Activated CD4-positive, alpha-beta T cell treated with anti-CD3 and anti-CD28 coated beads, Interleukin-2, amount 10 ng/mL, durations not matched to agents 7 days and 5 days (primary cell): ENCODE measurements at places on chromosomes 6 and 20.

DNA sequence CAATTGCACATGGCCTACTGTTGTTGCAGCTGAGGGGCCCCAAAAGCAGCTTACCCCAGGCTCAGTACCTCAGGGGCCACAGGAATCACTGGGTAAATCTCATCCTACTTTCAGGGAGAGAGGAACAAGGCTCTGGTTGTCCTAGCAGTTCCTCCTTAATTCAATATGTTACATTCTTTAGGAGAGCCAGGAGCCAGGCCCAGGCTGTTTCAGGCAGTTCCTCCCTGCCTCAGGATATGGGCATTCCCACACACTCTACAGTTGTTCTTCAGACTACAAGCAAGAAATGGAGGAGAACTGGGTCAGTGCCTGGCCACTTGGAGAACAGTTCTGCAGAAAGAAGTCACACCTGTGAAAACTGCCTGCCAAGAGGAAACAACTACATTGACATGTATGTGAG lies 9.6 kb upstream of the BTN3A2 start:
- no peaks in the 10 kb centered on the region for H3K36me3 ChIP-seq
- no peak for DNase-seq
- peaks cover 17% of the 10 kb centered on the region for H3K4me1 ChIP-seq
- no peak overlapping the region for H3K4me3 ChIP-seq
- no peak overlapping the region for H3K27ac ChIP-seq
- no peaks in the 10 kb centered on the region for H3K27me3 ChIP-seq

DNA sequence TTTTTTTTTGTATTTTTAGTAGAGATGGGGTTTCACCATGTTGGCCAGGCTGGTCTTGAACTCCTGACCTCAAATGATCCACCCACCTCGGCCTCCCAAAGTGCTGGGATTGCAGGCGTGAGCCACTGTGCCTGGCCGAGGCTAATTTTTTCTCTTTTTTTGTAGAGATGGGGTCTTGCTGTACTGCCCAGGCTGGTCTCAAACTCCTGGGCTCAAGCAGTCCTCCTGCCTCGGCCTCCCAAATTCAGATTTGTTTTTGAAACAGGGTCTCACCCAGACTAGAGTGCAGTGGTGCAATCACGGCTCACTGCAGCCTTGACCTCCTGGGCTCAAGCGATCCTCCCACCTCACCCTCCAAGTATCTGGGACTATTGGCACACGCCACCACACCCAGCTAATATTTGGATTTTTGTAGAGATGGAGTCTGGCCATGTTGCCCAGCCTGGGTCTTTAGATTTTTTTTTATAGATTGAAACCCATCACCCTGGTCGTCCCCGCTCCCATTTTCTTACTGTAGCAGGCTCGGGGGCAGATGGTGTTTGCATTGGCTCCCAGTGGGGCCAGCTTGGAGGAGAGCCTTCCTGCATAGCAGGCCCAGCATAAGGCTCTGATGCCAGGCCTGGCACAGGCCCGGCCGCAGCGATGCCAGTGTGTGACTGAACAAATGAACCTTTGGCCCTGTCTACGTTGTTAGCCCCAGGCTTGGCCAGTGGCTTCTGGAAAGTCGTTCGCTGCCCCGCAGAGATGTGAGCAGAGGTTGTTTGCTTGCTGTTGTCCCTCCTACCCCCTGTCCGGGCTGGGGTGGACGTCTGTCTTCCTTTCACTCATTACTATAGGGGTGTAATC lies 4.3 kb upstream of the MTG2 start:
- peaks cover 10% of the 10 kb centered on the region for H3K4me1 ChIP-seq
- H3K36me3 ChIP-seq, result peaks cover 13% of the 10 kb centered on the region
- H3K4me3 ChIP-seq, result no peak overlapping the region
- no peak overlapping the region for H3K27ac ChIP-seq

DNA sequence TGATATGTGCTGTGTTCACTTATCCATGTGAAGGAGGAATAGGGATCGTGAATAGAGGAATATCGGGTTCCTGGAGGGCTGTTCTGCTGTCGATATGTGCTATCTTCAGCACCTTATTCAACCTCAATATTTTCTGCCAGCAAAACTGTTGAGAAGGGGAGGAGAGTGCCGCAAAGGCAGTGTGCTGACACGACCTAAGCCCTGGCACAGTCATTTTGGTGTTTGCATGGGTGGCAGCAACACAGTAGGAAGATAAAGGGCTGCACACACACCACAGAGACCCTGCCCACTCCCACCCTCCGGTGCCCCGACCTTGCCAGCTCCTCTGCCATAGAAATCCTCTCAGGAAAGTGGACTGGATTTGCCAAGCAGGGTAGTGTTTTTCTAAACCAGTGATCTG lies 47.0 kb downstream of the ZDHHC14 start:
- no peak overlapping the region for H3K4me3 ChIP-seq
- peaks cover 21% of the 10 kb centered on the region for H3K4me1 ChIP-seq
- no peak overlapping the region for H3K27ac ChIP-seq
- H3K27me3 ChIP-seq, result no peaks in the 10 kb centered on the region
- H3K36me3 ChIP-seq, result peaks cover 5% of the 10 kb centered on the region
- no peak for DNase-seq

DNA sequence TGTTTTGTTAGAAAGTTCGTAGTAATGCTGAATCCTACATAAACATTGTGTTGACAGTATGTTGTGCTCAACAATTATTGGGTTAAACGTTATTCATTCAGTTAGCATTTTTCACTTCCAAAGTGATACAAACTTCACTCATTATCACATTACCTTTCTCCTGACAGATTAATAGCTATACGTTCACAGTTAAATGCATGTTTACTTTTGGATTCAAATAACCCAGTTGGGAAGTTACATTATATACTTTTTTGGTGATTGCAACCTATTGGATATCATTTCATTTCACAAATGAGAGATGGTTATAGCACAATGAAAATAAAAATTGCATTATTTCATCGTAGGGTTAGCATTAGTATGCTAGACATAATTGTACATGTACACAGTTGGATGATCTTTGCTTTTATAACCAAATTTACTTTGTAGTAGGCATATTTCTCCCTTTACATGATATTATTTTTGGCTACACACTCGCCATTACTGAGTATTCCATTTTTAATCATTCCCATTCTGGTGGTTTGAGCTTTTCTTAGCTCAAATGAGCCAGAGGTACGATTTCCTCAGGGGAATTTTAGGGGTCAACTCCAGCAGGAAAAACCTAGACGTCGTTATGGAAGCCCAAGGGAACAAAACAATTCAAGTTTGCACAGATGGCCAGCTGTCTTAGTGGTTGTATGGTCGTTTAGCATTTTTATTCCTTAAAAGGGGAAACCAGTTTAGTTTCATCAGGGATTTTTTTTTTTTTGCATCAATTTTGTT lies 2.1 kb upstream of the HIVEP1 start:
- no peaks in the 10 kb centered on the region for H3K27me3 ChIP-seq
- H3K4me3 ChIP-seq, result peak overlapping the region; percentile 89
- no peak for DNase-seq
- H3K36me3 ChIP-seq, result peaks cover 11% of the 10 kb centered on the region
- H3K4me1 ChIP-seq, result peaks cover 43% of the 10 kb centered on the region

DNA sequence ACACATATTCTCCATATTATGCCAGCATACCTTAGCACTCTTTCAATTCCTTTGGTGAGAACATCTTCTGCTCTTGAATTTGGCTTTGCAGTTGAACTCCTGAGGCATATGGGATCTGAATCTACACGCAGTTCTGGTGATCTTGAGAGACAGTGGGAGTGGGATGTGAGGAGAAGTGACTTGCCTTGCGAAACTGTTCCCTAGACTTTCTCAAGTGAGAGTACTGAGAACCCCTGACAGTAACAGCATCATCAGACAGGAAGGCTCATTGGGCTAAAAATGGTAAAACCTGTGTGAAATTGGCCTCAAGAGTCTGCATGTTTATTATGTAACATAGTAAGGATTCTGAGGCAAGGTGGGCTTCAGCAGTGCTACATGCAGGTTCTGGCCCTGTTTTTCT lies 49.1 kb upstream of the CEP85L start:
- H3K4me3 ChIP-seq, result no peak overlapping the region
- H3K4me1 ChIP-seq, result peaks cover 37% of the 10 kb centered on the region
- H3K36me3 ChIP-seq, result peaks cover 66% of the 10 kb centered on the region
- no peaks in the 10 kb centered on the region for H3K27me3 ChIP-seq
- no peak overlapping the region for H3K27ac ChIP-seq

DNA sequence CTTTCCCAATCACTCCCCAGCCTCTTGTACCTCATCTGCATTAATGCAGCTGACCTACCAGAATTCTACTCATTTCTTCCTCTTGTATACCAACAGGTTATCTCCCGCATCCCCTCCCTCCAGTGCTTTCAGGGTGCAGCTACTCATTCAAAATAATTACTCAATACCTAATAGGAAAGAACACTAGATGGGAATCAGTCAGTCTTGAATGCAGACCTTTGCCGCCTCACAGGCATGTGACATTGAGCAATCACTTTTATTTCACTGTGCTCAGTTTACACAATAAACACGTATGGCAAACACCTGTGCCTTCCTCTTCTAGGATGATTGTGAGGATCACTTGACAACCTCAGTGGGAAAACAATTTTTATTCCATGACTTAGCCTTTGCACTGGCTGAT lies 13.3 kb downstream of the ZSCAN31 start:
- H3K27me3 ChIP-seq, result peaks cover 8% of the 10 kb centered on the region
- H3K4me3 ChIP-seq, result no peak overlapping the region
- no peaks in the 10 kb centered on the region for H3K4me1 ChIP-seq
- H3K36me3 ChIP-seq, result peaks cover 11% of the 10 kb centered on the region

GRCh38 chr20:52190437-52191131 lies 995 bp downstream of the ZFP64 start:
- no peaks in the 10 kb centered on the region for H3K27me3 ChIP-seq
- peak; percentile 46 for DNase-seq
- peaks cover 6% of the 10 kb centered on the region for H3K36me3 ChIP-seq
- peak overlapping the region; percentile 95 for H3K27ac ChIP-seq

- no peak overlapping the region for H3K27ac ChIP-seq
- peaks cover 7% of the 10 kb centered on the region for H3K4me1 ChIP-seq
- no peaks in the 10 kb centered on the region for H3K27me3 ChIP-seq
- no peak for DNase-seq
- no peak overlapping the region for H3K4me3 ChIP-seq
Measured at GRCh38 chr20:826695-827323, 6.7 kb upstream of the FAM110A start.

GRCh38 chr6:106608080-106608668 lies 21.1 kb downstream of the RTN4IP1 start:
- H3K36me3 ChIP-seq, result peaks cover 8% of the 10 kb centered on the region
- no peaks in the 10 kb centered on the region for H3K27me3 ChIP-seq
- H3K4me1 ChIP-seq, result peaks cover 13% of the 10 kb centered on the region
- no peak overlapping the region for H3K4me3 ChIP-seq
- no peak overlapping the region for H3K27ac ChIP-seq

DNA sequence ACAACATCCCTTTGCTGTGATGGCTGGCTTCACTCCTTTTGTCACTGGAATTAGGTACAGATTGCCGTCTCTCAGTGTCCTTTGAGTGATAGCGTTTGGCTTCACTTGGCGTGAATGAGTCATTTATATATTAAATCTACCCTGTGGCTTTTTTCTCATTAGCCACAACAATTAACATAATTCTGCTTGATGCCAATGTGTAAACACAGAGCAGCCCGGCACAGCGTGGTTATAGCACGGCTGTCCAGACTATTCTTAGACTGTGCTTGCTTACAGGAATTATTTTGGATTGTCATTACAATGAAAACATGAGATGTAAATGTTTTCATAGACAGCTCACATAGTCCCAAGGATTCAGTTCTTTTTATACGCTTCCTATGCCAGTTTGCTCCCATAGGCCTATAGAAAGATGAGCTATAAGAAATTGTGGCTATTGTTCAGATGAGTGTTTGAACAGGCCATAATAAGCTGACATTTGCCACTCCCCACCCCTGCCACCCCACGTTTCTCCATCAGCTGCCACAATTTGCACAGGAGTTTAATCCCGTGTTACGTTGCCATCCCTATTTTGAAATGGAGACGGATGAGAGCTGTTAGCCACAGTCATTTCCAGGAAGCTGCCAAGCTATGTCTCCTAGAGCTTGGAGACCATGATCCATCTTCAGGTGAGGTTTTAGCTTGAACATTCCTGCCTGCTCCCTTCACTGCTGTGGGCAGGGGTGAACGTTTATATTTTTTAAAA lies 65.9 kb downstream of the PPP1R14C start:
- no peaks in the 10 kb centered on the region for H3K36me3 ChIP-seq
- no peak overlapping the region for H3K4me3 ChIP-seq
- no peaks in the 10 kb centered on the region for H3K27me3 ChIP-seq
- H3K4me1 ChIP-seq, result no peaks in the 10 kb centered on the region
